ENCODE measurements at places on chromosomes 2 and 18.

DNA sequence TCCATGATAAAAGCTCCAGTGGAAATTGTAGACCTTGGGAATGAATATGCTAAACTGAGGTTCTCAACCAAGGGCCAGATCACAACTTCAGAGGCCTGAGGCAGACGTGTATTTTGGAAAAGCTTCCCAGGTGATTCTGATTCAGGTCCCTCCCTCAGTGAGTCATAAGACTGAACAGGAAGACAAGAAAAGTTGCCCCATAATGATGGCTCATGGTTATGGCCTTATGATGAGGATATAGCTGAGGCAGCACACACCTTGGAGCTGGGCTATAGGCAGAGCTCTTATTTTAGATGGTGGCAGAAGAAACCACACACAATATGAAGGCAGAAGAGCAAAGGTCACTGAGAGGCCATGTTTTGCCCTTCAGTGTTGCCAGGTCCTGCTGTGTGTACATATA lies 9.6 kb downstream of the ANTXR1 start:
- no peak for DNase-seq

DNA sequence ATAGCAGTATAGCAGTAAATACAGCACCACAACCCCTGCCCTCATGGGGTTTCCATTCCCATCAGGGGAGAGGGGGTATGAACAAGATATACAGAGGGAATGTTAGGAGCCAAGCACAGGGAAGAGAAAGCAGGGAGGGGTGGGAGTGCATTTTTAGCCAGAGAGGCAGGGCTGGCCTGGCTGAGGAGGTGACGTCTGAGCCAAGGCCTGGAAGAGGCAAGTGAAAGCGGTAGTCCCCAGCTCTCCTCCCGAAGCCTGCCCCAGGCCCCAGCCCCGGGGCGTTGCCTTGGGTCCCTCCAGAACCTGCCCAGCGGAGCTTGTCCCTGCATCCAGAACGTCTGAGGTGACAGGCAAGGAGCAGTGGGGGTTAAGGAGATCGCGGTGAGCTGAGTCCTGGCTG lies 45.1 kb upstream of the FOSL2 start:
- DNase-seq = no peak

DNA sequence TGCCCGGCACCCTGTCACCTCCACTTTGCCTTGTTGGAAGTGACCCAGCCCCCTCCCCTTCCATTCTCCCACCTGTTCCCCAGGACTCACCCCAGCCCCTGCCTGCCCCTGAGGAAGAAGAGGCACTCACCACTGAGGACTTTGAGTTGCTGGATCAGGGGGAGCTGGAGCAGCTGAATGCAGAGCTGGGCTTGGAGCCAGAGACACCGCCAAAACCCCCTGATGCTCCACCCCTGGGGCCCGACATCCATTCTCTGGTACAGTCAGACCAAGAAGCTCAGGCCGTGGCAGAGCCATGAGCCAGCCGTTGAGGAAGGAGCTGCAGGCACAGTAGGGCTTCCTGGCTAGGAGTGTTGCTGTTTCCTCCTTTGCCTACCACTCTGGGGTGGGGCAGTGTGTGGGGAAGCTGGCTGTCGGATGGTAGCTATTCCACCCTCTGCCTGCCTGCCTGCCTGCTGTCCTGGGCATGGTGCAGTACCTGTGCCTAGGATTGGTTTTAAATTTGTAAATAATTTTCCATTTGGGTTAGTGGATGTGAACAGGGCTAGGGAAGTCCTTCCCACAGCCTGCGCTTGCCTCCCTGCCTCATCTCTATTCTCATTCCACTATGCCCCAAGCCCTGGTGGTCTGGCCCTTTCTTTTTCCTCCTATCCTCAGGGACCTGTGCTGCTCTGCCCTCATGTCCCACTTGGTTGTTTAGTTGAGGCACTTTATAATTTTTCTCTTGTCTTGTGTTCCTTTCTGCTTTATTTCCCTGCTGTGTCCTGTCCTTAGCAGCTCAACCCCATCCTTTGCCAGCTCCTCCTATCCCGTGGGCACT lies 4.5 kb downstream of the RETREG2 start:
- DNase-seq = no peak

DNA sequence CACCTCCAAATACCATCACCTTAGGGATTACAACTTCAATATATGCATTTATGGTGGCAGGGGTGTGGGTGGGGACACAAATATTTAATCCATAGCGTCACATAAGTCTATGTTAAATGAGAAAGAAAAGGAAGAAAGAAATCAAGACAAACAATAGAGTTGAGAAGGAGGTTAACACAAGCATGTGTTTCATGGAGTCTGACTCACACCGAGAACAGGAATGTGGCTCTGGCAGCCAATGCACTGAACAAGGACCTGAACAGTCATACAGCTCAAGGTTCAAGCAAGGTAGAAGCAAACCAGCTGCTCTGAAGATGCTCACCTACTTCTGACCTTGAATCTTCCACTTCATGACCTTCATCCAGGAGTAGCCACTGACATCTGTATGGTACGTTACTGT lies 36.2 kb upstream of the LPIN1 start:
- DNase-seq = no peak

- DNase-seq = no peak
Measured at GRCh38 chr2:187573722-187574121, 19.5 kb upstream of the TFPI start.

GRCh38 chr2:162579986-162580385 lies 236.1 kb downstream of the GCA start:
- no peak for DNase-seq

GRCh38 chr18:46291149-46291548 lies 187.0 kb downstream of the HAUS1 start:
- no peak for DNase-seq
